GM04503 (cell line): ENCODE measurements at places on chromosomes 12 and 14.

DNA sequence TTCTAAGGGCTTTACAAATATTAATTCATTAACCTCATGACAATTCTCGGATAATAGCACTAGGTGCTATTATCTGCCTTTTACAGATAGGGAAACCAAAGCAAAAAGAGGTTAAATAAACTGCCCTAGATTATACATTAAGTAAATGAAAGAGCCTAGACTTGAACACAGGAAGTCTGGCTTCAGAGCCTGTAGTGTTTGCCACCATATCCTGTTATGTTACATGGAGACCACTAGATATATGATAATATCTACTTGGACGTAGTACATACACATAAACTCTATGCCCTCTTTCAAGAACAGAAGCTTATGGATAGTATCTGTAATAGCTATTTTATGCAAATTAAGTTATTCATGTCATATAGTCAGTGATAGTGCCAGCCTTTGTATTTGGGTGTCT lies 16.9 kb upstream of the MYF6 start:
- no peak for DNase-seq

- DNase-seq, result no peak
These were observed 24.4 kb upstream of the FRMD6 start for GRCh38 chr14:51627313-51627712.

DNA sequence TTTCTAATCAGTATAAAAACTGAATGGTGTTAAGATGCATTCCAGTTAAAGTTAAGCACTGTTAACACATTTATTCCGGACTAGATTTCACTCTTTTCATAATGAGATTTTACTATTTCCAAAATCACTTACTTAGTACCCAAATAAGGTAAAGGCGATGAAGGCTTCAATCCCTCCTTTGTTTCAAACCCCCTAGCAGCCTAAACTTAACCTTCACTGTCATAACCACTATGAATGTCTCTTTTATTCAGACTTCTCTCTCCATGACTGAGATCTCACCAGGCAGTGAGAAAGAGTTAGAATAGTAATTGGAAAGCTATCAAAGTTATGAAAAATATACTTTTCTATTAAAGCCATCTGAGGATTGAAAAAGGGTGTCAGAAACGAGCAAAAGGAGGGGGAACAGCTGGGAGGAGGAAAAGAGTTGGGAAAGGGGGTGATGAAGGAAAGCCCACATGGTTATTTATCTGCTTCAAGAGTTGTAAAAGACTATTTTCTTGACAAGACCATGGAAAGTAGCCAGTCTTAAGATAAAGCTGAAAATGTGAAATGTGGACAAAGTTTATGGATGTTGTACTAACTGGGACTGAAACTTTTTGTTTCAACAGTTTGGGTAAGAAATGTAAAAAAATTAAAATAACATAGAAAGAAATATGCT lies 11.7 kb downstream of the EPS8 start:
- no peak for DNase-seq

- no peak for DNase-seq
These were observed 6.2 kb upstream of the DHRS2 start for GRCh38 chr14:23629832-23630396.

DNA sequence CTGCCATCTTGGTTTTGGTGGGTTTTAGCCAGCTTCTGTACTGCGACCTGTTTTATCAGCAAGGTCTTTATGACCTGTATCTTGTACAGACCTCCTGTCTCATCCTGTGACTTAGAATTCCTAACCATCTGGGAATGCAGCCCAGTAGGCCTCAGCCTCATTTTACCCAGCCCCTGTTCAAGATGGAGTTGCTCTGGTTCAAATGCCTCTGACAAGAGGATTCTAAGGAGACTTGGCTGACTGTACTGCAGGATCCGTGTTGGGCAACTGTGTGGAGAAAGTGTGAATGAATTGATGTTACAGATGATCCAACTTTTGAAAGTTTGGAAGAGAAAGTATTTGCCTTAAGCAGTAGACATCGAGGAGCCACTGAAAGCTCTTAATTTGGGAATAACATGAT lies 91.0 kb downstream of the TTLL5 start:
- no peak for DNase-seq

GRCh38 chr14:88849716-88850115 lies 25.3 kb downstream of the TTC8 start:
- no peak for DNase-seq

GRCh38 chr12:72010356-72010755 lies 71.7 kb downstream of the TPH2 start:
- peak; percentile 30 for DNase-seq

- no peak for DNase-seq
These were observed at the start of gene SYT10 for GRCh38 chr12:33439587-33440011. Gene SYT10 (minus strand): TSS chr12:33439819. CDS start chr12:33439522, 297 bp downstream.
